ENCODE measurements at places on chromosomes 6 and 20.

- DNase-seq = no peak
Measured at GRCh38 chr6:9062596-9062995, 627.3 kb upstream of the SLC35B3 start.

DNA sequence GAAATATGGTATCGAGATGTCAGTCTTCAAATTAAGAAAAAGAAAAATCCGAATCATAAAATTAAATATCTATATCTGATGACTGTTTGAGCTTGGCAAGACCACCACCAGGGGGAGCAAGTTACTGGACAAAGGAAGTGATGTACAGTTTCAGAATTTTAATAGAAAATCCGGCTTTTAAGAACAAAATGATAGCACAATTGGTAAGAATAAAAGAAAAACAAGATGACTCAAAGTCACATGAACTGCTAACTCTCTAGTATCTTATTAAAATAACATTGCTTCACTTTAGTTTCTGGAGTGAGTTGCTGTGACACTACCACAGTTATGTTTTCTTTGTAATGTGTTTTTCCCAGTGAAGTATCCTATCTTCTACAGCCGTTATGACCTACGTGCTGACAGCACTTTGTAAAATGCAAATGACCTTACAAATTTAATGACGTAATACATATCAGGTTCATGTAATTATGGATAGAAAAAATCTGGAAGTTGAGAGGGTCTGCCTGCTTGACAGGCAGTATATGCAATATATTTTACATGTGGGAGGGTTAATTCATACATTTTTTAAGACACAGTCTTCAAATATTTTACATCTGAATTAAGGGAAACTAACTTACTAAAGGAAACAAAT is 405.3 kb upstream of the HS3ST5 start:
- peak; percentile 59 for DNase-seq

- no peak for DNase-seq
Measured at GRCh38 chr6:45915780-45916468, 99.7 kb downstream of the CLIC5 start.

- no peak for DNase-seq
Measured at GRCh38 chr6:15523679-15524630, 138.9 kb downstream of the DTNBP1 start.

GRCh38 chr20:57140416-57140965 is 126.0 kb downstream of the BMP7 start:
- DNase-seq = no peak

DNA sequence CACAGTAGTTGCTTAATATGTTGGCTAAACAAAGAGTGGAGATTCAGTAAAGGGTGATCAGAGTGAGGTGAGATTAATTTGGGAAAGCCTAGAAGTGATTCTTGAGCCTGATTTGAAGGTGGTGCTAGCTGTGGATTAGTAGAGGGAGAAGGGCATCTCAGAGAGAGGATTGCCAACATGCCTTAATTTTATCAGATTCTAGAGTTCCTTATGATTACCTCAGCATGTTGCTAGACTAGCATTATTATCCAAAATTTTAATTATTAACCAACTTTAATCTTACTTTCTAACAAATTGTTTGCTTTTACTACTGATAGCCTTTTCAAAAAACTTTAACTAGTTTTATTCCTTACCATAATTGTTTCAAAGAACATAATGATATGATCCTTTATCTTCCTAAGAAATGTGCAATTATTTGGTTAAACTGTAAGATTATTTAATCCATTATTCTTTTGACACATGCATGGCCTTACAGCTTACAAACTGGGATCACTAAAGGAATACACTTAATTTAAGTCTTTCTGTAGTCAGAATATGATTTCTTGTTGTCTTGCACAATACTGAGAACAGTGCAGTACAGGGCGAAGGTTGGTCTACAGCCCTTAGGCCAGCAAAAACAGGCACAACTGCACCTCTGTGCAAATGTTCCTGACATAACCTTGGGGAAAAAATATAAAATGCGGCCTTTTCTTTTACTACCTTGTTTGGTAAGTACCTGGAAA is 88.9 kb downstream of the SLC16A10 start:
- no peak for DNase-seq

- no peak for DNase-seq
Measured at GRCh38 chr6:137870744-137871247, 3.7 kb downstream of the TNFAIP3 start.

- peak; percentile 71 for DNase-seq
Measured at GRCh38 chr6:53171605-53172467, 23.2 kb upstream of the GCM1 start.

Data from fibroblast of skin of right biceps (primary cell).